CD4-positive, alpha-beta T cell treated with Interleukin-17A for 1 hour (primary cell): ENCODE measurements at places on chromosomes 12 and 14.
A peak's percentile ranks its signal among the peaks of the same experiment; 100 is the strongest.

DNA sequence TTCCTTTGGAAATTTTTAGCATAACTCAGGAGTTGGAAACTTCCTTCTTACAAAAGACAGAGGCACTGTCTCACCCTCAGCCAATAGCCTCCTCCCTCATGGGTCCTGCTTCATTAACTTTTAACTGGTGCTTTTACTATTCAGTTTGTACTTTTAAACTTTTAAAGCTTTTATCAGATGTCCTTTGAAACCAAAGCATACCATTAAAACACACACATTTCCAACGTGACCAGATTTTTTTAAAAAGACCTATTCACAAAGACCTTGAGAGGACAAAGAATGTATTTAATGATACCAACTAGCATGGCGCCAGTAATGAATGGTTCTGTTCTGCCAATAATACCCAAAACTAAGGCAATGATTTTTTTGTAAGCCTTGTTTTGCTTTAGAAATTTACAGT is 173.6 kb upstream of the EEA1 start:
- DNase-seq = no peak

- DNase-seq = no peak
These were observed 2.6 kb downstream of the DLGAP5 start for GRCh38 chr14:55188686-55189295.

DNA sequence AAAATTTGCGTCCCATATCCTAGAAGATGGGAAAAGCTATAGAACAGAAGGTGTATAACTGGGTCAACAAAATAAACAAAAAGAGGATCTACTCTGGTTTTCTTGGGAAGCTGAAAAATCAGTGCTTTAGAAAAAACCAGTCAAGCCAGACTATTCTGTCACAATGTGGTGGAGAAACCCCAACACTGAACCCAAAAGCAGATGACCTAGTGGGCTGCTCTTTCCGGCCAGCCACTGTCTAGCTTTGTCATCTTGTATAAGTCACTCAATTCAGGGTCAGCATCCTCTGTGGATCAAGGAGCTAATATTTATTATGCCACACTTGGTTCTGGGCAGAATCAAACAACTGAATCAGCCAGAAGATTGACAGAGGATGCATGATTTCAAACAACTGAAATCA is 26.6 kb upstream of the TMCC3 start:
- no peak for DNase-seq

DNA sequence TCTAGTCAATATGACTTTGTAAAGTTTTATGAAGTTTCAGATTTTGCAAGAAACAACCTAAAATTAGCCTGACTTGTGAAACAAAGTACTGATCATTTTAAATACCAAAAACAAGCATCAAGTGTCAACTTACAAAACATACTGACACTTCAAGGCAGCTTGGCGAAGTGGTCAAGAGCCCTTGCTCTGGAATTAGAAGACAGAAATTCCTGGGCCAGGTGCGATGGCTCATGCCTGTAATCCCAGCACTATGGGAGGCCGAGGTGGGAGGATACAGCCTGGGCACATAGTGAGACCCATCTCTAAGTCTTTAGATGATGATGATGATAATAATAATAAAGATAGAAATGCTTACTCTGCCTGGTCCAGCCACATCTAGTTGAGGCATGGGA is 45.4 kb upstream of the NR2C1 start:
- DNase-seq = no peak

GRCh38 chr14:54650959-54651351 is 84.0 kb downstream of the SAMD4A start:
- DNase-seq = no peak

DNA sequence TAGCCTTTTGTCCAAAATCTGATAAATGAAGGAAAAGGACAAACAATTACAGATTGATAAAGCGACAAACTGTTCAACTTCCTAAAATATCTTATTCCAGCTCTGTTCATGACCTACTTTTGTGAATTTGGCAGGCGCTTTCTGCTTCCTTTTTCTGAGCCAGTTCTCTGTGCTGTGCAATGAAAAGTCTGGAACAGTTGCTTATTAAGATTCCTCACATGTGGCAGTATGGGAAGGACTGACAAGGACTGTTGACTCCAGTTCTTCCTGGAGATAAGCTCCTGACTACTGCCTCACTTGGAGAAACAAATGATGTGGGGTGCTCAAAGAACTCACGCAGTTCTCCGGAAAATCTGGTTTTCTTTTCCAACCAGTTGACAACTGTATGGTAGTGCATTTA is 58.3 kb upstream of the ANP32D start:
- no peak for DNase-seq

DNA sequence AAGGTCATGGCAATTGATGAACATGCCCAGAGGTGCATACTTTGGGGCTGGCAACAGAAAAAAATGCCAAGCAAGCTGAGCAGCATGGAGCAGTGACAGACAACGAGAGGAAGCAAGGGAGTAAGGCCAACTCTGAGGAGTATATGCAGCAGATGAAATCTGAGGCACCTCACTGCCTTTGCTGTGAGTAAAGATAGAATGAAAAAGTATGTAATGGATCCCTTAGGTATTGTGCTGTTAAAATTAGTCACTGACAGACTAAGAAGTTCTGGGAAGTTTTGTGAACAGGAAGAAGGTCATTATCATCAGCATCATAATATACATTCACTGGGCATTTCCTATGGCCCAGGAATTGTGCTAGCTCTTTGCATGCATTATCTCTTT is 269.9 kb downstream of the DUSP6 start:
- no peak for DNase-seq

- DNase-seq = peak; percentile 51
These were observed at the start of gene LRRK2 for GRCh38 chr12:40224439-40225291. Gene LRRK2, plus strand, starts transcription at chr12:40224997. Its CDS starts 135 bp downstream, at chr12:40225132.

DNA sequence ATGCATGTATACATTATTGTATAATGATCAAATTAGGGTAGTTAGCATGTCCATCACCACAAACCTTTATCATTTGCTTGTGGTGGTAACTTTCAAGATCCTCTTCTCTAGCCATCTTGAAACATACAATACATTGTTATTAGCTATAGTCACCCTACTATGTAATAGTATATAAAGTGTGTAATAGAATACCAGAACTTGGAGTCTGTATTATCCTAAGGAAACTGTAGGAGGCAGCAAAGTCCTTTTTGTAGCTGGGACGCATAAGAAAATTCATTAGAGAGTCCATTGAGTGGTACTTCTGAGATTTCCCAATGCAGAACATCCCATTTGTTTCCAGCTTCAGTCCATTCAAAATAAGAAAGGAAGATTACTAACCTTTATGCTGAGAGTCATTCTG is 325.9 kb upstream of the LRFN5 start:
- no peak for DNase-seq

GRCh38 chr12:82326905-82327503 is 31.2 kb downstream of the CCDC59 start:
- peak; percentile 14 for DNase-seq

GRCh38 chr14:91878274-91878673 is 10.9 kb upstream of the TC2N start:
- no peak for DNase-seq

- DNase-seq = no peak
These were observed 35.1 kb upstream of the MMP19 start for GRCh38 chr12:55877824-55878223.

- DNase-seq = no peak
These were observed 39.5 kb upstream of the RIN3 start for GRCh38 chr14:92473969-92474535.

GRCh38 chr12:47095446-47096236 is 15.9 kb upstream of the AMIGO2 start:
- DNase-seq = no peak

DNA sequence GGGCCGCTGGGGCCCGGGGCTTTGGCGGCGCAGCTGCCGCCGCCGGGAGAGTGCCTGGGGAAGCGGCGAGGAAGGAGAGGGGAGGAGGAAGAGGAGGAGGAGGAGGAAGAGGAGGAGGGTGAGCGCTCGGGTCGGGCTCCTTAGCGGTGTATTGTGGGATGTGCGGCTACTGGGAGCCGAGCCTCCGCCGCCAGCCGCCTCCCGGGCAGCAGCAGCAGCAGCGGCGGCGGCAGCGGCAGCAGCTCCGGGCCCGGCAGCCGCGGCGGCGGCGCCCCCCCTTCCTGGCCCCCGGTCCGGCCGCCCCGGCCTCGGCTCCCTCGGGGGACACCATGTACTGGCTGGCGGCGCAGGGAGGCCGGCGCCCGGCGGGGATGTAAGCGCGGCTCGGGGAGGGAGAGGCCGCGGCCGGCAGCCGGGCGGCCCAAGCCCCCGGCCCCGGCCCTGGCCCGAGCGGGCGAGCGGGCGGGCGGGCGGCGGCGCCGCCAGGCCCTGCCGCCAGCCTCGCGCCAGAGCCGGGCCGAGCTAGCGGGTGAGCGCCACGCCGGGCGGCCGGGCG is at the start of gene SETD1B:
Gene SETD1B, plus strand, starts transcription at position 149 of the 556 bp plus-strand sequence. CDS start 729 bp downstream, outside the sequence.
- DNase-seq = peak; percentile 69

GRCh38 chr12:112285600-112286401 is 96.4 kb downstream of the HECTD4 start:
- no peak for DNase-seq

DNA sequence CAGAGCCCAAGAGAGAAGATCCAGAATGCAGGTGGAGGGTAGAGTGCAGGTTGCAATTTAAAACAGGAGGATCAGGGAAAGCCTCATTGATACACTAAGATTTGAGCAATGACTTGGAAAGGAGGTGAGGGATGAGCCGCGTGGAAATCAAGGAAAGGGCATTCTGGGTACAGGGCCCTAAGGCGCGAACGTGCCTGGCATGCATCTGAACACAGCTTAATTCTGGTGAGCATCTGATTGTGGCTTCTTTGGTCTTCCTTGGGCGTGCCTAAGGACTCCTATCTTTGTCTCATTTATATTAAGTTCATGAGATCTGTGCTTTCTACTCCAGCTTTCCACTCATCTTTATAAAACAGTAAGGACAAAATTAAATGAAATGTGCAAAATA is 79.3 kb downstream of the NTF3 start:
- DNase-seq = no peak

GRCh38 chr14:65462411-65462810 is 49.9 kb downstream of the FUT8 start:
- no peak for DNase-seq

DNA sequence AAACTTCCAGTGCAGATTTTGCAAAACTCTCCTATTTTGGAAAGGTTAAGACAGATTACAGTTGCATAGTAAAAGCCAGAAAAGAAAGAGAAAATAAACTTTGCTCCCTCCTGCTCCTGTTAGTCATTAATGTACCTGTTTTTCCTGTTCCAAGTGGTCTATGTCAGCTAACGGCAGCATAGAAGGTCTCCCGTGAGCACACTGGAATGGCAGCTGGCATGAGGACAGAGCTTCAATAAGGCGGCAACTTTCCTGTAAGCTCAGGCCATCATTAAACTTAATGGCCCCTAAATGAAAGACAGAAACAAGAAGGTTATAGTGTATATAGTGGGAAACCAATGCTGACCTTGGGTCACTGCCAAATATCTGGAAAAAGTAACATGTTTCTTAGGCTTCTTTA is 16.0 kb downstream of the EIF2B2 start:
- DNase-seq = no peak

GRCh38 chr14:94022532-94023411 is 3.4 kb upstream of the OTUB2 start:
- no peak for DNase-seq

DNA sequence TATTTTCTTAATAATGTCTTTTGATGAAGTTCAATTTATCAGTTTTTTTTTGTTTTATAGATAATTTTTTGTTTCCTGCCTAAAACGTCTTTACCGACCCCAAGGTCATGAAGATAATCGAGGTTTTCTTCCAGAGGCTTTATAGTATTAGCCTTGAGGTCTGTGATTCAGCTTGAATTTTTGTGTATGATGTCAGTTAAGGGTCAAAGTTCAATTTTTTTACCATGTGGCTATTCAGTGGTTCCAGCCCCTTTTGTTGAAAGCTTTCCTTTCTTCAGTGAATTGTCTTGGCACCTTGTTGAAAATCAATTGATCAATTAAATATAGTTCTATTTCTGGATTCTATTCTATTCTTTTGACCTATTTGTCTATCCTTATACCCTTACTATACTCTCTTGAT is 3.2 kb upstream of the MGST1 start:
- DNase-seq = no peak

DNA sequence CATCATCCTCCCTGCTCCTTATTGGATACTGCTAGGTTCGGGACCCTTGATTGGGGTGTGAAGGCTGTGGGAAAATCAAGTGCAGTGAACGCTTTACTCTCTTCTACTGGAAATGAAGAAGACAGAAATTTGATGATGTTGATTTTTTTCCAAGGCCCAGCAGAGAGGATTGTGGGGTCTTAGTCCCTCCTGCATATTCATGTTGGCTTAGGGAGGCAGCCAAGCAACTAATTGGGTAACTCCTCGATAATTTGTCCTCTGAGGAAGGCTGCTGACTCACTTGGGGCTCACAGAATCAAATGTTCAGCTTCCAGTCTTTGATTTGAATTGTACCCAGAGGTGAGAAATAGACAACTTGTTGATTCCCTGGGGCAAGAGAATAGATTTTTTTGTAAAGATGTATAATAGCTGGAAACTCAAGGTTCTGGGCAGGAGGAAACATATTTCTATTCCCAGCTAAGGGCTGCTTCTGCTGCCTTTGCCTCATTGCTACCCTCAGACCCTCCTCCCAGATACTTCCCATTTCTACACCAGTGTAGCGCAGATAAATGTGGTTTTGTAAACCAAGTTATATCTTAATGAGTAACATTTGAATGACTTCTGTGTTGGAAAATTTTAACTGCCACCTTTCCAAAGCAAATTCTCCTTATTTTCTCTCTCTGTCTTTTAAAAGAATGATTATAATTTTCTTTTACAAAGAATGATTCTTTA is 21.7 kb downstream of the NEUROD4 start:
- no peak for DNase-seq

GRCh38 chr12:31011336-31011735 is 62.3 kb upstream of the DDX11 start:
- no peak for DNase-seq

- DNase-seq = no peak
These were observed 844.3 kb downstream of the GALC start for GRCh38 chr14:87148655-87149054.

- peak; percentile 82 for DNase-seq
These were observed at the start of gene ARID2 for GRCh38 chr12:45729233-45730083. Gene ARID2, plus strand, starts transcription at chr12:45729706. Its CDS starts 131 bp downstream, at chr12:45729837.

DNA sequence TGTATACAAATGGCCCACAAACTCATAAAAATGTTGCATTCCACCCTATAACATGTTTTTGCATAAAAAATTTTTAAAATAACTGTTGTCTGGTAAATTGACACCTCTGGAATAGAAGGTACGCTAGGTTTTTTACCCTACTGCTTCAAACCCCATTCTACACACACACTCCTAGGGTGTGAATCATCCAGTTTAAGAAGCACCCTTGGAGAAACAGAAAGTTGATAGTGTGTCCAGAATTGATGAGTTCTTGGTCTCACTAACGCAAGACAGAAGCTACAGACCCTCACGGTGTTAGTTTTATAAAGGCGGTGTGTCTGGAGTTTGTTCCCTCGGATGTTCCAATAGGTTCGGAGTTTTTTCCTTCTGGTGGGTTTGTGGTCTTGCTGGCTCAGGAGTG is 158.5 kb downstream of the KLRB1 start:
- DNase-seq = no peak

DNA sequence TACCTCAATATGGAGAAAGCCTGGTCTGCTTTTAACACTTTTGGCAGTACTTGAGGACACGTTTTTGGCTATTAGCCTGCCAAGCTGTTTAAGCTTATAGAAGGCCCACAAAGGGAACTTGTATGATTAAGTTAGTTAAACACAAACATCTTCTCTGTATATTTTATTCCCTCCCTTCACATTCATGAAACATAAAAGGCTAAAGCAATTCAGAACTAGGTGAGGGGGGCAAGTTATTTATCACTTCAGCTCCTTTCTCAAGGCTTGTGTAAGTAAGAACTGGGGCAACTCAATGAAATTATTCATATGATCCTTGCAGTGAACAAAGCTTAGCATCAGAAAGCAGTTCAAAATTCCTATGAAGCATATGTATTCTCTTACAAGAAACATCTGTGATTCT is 7.5 kb downstream of the PRICKLE1 start:
- no peak for DNase-seq

- DNase-seq = no peak
These were observed 41.1 kb downstream of the ERH start for GRCh38 chr14:69356903-69357543.
